Left lung (tissue), 14 donors: ENCODE measurements at places on chromosomes 1 and 21. TPM values are rescaled to one million over a fixed set of nuclear protein-coding genes. Genes with fewer than 3 reads are reported as not detected.

The RHD gene
- polyA plus RNA-seq = 2.1 TPM

DNA sequence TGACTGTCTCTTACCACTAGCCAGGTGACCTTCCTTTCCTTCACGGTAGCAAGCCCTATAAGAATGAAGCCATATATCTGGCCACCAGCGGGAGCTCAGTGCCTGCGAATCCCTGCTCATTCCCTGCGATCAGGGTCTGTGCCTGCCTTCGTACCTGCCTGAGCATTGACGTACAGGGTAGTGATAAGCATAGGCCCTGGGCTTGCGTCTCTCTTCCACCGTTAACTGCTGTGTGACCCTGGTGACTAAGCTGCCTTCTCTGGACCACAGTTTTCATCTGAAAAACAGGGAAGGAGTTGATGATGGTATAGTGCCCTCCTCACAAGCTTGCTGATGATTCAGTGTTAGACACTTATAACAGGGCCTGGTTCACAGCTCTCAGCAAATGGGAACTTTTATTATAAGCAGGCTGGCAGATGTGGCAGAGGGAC is 4.1 kb downstream of the ZC3H12A start:
- DNase-seq = no peak

GRCh38 chr1:65238010-65238409 is 71.3 kb upstream of the DNAJC6 start:
- DNase-seq = no peak

GRCh38 chr1:175191659-175192058 is 917 bp downstream of the KIAA0040 start:
- no peak for DNase-seq

The GLIS1 gene
- not detected for polyA plus RNA-seq

The AMY1C gene
- 1.5 TPM for polyA plus RNA-seq

- no peak for DNase-seq
Observed at GRCh38 chr1:208190784-208191183, 53.4 kb downstream of the PLXNA2 start.

The GLRX2 gene
- polyA plus RNA-seq = 14.3 TPM

The DDI2 gene
- 20.4 TPM for polyA plus RNA-seq

DNA sequence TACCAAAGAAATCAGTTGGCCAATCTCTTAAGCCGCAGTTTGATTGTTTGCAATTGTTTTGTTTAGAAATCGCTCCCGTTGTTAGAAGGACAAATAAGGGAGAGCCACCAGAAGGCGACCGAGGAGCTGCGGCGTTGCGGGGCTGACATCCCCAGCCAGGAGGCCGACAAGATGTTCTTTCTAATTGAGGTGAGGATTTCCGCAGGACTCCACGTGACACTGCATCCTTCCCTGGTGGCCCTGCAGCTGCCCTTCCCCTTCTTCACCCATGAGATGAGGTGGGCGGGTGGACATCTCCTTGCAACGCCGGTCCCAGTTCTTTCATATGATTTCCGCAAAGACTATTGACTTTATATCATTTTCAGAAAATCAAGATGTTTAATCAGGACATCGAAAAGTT is 27.2 kb upstream of the MX1 start:
- no peak for DNase-seq

The MX2 gene
- 1.8 TPM for polyA plus RNA-seq

The RNU1-1 gene
- 3.1 TPM for polyA plus RNA-seq

- DNase-seq = no peak
Observed at GRCh38 chr1:236746785-236747184, 48.3 kb upstream of the MTR start.

GRCh38 chr1:186082235-186082937 is 292.7 kb downstream of the TPR start:
- no peak for DNase-seq

GRCh38 chr1:27086026-27086425 is 68.9 kb downstream of the SLC9A1 start:
- no peak for DNase-seq

GRCh38 chr1:76951153-76951552 is 83.9 kb downstream of the ST6GALNAC5 start:
- no peak for DNase-seq

The RNU1-3 gene
- 1.7 TPM for polyA plus RNA-seq

GRCh38 chr1:169513208-169513607 is 27.5 kb upstream of the SLC19A2 start:
- DNase-seq = no peak

DNA sequence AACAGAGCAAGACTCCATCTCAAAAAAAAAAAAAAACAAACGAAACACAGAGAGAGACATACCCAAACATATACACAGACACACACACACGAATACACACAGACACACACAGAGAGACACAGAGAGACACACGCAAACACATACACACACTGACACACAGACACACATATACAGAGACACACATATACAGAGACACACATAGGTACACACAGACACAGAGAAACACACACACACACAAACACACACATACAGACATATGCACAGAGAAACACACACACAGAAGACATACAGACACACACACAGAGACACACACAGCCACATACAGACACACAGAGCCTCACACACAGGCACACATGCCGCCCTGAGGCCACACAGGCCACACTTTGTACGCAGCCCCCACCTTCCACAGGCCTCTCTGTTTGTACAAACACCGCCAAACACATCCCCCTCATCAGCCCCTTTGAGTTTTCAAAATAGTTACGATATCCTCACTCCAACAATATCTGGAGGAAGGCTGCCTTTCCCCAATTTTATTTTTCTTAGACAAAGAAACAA is 57.5 kb upstream of the ABCG1 start:
- no peak for DNase-seq

DNA sequence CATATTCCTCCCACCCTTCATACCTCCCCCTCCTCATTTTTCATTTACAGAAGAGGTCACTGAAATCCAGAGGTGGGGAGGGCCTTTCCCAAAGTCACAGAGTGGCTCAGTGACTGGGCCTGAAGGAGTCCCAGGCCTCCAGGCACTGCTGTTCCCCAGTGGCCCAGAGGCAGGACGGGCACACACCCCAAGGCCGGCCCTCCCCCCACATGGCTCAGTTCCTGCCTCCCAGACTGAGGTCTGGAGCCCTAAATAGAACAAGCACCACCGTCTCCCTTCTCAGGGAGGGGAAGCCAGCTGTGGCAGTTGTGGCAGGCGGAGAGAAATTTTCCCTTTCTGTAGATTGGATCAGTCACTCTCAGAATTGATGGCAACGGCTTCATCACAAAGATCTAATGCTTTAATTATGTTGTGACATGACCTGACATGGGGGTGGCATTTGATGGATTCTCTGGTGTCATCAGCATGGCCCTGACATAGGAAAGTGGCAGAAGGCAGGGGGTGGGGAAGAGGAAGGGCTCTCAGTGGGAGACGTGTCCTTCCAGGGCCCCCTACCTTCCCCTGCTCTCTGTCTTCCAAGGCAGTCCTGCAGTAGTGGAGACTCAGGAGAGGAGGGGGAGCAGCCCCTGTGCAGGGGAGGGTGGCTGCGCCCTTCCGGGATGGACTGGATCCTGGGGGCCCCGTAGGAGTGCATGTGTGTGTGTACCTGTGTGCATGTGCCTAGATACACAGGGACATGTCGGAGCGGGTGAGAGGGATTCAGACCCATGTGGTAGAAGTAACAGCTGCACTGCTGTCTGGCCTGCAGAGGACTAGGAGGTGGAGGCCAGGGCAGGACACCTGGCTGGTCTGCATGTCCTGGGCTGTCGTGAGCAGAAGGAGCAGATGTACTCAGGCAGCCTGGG is 41.2 kb upstream of the FOXO6 start:
- no peak for DNase-seq

The FCAMR gene
- polyA plus RNA-seq = 0.07 TPM

DNA sequence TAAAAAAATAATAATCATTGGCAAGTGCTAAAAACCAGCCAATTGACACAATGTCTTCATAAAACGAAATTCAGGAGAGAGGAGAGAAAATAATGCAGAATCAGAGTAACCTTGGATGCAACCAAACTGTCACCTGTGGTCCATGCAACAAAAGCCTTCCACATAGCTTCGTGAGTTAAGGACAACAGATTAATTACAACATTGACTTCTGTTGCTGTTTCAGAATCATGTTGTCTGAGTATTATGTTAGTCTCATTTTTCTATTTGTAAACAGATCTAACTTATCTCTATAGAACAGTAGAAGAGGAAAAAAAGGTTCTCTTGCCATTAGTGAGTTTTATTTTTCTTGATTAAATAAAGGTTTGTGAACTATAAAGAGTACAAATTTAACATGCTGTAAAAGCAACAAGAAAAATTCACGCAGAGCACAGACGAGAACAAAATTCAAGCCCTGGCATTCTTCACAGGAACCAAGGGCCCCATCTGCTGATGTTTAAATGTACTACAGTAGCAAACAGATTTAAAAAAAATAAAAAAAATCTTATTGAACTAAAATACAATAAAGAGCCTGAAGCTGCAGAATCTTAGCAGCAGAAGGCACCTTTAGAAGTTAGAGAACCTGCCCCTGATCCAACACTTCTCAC is 381.1 kb upstream of the PKN2 start:
- no peak for DNase-seq

DNA sequence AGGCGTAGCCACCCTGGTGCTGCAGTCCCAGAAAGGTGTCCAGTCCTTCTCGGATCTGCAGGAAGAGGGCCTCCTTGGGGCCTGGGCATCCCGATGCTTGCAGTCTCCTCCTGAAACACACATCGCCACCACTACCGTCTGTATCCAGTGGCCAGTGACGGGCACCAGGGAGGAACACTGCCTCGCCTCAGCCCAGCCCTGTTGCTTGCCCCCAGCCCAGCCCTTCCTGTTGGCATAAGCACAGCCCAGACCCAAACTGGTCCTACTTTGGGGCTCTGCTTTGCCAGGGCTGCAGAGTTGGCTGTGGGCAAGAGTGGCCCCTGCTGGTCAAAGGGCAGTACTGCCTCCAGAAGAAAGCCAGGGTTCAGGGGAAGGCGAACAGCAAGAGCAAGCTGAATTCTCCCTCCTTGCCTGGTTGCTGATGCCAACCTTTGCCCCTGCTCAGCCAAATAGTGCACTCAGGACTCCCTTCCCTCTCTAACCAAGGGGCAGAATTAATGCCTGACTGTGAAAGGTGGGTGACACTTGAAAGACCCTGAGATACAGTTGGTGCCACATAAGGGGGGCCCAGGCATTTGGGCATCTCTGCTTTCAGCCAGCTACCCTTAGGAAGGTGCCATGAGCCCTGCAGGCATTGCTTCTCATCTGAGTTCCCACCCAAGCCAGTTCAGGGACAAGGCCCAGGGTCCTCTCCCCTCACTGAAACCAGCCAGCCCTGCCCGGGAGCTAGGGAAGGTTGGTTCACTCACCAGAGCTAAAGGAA is 11.1 kb upstream of the ARHGEF2 start:
- peak; percentile 81 for DNase-seq

DNA sequence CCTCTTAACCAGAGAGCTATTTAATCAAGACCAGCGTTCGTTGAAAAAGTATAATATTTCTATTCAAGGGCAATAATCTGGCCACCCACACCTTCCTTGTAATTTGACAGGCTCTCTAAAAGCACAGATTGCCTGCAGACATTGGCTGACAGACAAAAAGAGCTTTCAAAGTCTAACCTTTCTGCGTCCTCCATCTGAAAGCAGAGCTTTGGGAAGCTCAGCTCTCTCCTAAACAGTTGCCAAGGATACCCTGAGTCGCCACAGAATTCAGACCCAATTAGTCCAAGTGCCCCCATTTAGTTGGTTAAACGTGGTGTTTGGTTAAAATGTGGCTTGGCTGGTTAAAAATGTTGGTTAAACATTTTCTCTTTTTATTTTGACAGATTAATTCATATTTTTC is 33.7 kb upstream of the PLA2G2C start:
- DNase-seq = no peak

DNA sequence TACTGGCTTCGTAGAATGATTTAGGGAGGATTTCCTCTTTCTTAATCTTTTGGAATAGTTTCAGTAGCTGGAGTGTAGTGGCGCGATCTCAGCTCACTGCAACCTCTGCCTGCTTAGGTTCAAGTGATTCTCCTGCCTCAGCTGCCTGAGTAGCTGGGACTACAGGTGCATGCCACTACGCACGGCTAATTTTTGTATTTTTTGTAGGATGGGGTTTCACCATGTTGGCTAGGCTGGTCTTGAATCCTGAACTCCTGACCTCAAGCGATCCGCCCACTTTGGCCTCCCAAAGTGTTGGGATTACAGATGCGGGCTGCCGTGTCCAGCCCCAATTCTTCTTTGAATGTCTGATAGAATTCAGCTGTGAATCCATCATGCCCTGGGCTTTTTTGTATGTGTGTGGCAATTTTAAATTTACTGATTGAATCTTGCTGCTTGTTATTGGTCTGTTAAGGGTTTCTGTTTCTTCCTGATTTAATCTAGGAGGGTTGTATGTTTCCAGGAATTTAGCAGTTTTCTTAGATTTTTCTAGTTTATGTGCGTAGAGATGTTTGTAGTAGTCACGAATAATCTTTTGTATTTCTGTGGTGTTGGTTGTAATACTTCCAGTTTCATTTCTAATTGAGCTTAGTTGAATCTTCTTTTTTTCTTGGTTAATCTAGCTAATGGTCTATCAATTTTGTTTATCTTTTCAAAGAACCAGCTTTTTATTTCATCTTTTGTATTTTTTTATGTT is 15.3 kb downstream of the MAN1C1 start:
- DNase-seq = no peak

DNA sequence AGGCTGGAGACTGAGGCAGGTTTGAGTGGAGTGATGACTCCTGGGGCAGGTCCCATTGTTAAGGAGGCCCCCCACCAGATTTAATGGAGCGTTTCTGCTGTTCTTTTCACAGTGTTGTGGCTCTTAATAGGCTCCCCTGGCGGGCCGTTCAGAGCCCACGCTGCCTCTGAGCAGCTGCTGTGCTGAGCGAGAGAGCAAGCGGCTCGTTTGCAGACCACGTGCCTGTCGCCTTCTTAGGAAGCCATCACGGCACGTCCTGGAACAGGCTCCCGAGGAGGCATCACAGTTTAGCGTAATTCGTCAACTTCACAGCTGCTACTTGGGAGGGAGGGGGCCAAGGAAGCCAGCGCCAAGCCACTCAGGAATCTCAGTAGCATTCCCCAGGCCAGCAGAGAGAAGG is 70.5 kb upstream of the CTTNBP2NL start:
- peak; percentile 39 for DNase-seq

The AHCTF1 gene
- 62.5 TPM for polyA plus RNA-seq

- no peak for DNase-seq
Observed at GRCh38 chr1:145979746-145980456, 15.4 kb downstream of the POLR3GL start.

The PLA2G2F gene
- polyA plus RNA-seq = not detected

DNA sequence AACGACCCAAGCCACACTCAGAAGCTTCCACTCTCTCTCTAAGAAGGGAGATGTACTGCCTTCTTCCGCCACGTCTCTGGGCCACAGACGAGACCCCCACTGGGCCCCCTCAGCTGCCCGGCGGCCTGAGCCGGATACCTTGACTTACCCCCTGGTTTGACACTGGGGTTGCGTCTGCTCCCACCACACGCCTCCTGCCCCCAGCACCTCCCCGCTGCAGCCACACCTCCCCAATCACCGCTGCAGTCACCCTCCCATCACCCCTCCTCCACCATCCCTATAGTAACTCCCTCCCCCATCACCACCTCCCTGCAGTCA is 10.7 kb downstream of the PANK4 start:
- DNase-seq = no peak

- DNase-seq = no peak
Observed at GRCh38 chr1:147377263-147378246, 135.1 kb downstream of the CHD1L start.

The OR14A16 gene
- not detected for polyA plus RNA-seq
